ENCODE measurements at places on chromosomes 7 and 10.

DNA sequence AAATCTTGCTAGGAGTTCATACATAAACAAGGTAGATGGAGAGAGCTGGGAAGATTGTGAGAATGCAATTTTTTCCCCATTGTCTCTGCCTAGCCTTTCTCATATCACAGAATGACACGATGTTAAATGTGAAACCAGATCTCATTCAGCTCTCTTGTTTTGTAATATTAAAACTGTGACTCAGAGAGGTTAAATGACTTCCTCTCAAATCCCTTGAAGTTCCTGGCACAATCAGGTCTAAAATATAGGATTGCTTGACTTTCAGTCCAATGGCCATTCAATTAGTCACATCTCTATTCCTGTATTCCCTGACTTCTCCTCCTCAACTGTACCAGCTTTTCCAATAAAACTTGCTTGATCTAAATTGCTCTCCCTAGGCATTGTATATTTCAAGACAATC, 3.1 kb downstream of the ANKRD22 start:
- DNase-seq: peak; percentile 93

GRCh38 chr10:19811540-19811939, 4.7 kb upstream of the PLXDC2 start:
- peak; percentile 44 for DNase-seq

DNA sequence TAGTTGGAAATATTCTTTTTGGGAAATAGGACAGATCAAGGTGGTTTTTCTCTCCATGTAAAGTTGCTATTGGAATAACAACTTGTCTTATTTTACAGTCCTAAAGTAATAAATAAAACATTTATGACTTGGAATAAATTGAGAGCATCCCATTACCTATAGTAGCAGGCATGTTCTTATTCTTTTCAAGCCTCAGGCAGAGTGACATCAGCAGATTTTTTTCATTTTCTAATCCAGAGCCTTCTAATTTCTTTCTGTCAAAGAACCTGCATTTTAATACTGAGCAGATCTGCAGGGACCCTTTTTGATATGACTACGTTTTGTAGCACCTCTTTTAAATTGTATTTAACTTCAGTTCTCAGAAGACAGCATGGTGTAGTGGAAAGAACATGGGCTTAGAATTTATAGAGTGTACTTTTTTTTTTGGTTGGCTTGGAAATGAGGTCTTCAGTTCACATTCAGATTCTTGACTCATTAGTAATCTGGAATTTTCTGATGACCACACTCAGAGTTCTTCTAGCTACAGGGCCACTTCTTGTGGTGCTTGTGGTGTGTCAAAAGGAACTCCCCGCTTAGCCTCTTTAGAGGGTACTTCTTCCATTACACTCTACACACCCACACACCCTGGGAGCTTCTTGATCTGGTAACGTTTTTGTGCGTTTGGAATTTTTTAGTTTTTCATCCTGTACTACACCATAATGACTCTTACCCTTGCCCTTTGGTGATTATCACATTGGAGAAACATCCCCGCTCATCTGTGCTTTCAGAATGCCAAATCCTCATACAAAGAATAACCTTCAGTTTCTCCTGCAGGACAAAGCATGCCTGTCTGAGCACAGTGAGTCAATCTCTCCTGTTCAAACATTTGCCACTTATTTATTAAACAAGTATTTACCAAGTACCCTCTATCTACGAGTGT, 34.6 kb downstream of the AGK start:
- peak; percentile 95 for DNase-seq

GRCh38 chr7:128741491-128741890, 2.3 kb downstream of the CALU start:
- no peak for DNase-seq

DNA sequence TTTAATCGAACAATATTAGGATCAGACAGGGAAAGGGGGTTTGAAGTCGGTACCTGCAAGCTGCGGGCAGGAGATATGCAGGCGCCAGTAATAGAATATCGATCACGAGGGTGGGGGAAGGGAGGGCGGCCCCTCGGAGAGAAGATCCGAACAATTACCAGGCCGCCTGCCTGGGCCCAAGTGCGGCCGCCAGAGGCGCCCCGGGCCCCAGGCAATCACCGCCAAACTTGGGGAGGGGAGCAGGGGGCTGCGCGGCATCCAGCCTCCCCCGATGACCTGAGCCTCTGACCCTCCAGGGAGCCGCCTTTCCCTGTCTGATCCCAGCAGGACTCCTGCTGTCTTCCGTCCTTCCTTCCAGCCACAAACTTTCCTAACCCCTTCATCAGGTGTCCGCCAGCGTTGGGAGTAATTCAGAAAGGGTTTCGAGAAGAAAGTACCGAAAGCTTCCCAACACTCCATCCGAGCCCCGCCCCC, 1.1 kb downstream of the NKX1-2 start:
- no peak for DNase-seq

- DNase-seq: peak; percentile 60
These were observed 233.6 kb upstream of the BMPER start for GRCh38 chr7:33671531-33672262.

DNA sequence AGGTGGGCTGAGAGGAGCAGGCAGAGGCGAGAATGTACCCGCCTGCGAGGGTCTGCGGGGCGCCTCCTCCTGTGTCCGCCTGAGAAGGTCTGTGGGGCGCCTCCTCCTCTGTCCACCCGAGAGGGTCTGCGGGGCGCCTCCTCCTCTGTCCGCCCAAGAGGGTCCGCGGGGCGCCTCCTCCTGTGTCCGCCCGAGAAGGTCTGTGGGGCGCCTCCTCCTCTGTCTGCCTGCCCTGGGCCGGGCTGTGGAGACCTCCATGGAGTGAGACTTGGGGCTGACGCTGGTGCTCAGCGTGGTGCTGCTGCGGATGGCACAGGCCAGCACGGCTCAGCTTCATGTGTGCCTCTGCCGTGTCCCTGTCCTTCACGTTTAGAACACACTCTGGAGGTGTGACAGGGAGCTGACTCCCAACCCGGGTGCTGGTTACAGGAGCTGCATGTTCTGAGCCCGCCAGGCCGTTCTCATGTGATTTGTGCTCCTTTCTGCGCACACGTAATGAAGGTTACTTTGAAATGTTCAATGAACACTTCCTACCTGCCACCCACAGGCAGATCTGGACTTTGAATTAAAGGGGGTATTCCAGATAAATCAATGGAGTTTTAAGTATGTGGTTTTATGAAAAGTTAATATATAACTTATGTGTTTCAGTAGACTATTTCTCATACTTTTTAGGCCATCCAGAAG, 20.5 kb upstream of the GET4 start:
- peak; percentile 59 for DNase-seq

DNA sequence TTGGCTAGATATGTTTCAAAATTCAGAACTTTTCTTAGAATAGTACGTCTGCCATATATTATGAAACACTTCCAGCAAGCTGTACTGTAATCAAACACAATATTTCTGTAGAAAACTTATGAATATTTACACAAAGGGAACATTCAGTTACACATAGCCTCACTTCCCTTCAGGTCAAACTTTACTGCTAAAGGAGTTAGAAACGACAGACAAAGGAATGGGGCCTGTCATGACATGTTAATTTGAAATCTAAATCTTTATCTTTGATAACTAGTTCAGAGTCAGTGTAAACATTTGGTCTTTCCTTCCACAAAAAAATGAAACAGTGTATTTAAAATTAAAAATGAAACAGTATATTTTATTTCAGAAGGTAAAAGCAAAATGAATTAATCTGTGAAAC, 1.0 kb upstream of the CROT start:
- DNase-seq: no peak

- DNase-seq: no peak
These were observed 4.0 kb downstream of the GPR15LG start for GRCh38 chr10:84177541-84178141.

DNA sequence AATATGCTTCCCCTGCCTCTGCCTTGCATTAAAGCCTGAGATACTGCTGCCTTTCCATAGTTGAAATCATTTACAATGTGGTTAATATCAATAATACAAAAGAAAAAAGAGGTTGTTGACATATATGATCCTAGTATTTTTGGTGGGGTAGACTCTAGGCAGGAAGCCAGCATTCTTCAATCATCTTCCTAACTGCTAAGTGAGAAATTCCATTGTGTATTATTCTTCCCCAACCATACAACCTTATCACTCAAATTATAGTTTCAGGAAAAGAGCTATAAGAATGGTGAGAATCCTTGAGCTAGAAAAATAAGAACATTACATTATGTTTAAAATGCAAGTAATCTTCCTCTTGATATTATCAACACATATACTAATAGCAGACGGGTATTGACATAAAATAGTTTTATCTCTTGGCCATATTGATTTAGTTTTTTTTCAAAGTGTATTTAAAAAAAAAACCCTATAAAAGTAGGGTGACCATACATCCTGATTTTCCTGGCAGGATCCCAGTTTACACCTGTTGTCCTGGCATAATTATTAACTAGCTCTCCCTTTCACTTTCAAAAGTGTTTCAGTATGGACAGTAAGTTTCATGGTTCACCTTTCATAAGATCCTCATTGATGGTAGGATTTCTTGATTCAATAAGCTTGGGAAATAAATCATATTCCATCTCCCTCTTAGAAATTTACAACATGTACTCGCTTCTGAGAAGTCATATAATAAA, 33.4 kb upstream of the WASL start:
- DNase-seq: no peak

DNA sequence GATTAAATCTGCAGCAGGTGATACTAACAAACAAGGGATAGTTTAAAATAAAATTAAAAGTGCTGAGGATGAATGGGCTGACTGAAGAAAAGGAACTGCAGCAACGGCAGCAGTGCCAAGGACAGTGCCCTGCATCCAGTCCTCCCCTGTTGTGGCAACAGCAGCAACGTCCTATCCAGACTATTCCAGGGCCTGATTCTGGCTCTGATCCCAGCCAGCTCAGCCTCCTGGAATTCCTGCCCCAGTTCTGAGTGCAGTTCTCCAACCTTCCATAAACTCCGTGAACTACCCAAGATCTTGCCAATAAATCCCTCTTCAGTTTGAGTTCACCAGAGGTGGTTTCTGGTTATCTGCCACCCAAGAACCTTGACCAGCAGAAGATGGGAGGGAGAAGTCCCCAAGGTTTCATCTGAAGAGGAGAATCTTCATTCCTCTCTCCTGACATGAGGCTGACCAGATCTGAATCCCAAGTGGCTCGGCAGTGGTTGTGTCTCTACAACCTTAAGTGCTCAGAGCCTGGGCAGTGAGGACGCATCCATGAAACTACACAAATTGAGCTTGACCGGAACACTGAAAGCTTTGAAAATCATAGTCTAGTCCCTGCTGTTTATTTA, 115.8 kb downstream of the SORBS1 start:
- DNase-seq: peak; percentile 87

GRCh38 chr10:75083972-75084833, 27.3 kb upstream of the SAMD8 start:
- no peak for DNase-seq
